ENCODE measurements at places on chromosomes 1 and 21.

DNA sequence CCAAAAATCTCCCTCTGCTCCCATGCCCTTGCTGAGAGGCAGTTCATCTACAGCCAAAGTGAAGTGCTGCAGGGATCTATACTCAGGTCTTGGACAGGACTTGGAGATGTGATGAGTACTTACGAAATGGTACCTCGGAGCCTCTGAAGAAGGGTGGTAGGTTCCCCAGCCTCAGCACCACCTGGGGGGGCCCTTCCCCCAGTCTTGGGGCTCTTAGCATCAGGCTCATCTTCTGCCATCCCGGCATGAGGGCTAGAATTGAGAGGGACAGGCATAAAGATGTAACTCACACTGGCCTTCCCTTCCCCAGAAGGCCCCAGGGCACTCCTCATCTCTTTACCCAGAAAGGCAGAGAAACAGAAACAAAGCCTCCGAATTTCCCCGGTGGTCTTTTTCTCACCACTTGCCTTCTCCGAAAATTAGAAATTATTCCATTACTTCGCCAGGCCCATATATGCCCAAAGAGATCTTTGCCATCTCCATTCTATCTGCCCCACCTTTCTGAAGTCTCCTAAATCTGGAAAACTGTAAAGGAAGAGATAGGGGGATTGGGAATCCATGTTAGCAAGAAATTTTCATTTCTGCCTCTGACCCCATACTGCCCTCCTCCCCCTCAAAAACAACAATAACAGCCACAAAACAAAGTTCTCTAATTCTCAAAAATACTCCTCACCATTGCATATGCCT lies 827 bp downstream of the RFX5 start:
- no peak for DNase-seq

- no peak for DNase-seq
Measured at GRCh38 chr1:31043631-31044030, 21.9 kb downstream of the PUM1 start.

- DNase-seq: no peak
Measured at GRCh38 chr21:20591284-20591683, 406.9 kb upstream of the NCAM2 start.

DNA sequence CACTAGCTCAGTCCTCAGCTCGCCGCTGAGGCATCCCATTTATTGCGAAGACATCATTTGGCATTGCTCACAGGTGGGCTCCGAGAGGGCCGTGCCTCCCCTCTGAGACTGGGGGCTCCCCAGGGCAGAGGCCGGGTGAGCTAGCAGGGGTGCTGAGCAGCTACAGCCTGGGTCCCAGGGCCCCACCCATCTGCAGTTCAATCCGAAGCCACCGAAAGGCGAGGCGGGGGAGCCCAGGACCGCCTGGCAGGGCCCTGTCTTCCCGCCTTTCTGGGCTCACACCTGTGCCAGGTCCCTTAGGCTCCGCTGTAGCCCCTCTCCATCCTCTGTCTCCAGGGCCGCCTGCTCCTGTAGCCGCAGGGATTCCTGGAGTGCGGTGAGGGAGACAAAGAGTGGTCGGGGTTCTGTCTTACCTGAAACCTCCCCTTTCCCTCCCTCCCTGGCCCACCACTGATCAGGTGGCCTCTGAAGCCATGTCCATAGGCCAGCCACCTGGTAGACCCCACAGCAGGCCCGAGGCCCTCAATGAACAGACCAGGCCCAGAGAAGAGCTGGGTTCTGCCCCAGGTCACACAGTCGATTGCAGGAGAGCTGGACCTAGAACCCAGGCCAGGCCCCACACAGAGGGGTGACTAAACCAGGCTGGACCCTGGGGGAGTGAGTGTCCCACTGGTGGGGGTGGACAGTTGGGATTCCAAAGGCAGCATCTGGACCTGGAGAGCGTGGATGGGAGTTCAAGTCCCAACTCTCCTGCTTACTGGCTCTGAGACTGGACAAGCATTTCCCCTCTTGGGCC lies 18.1 kb upstream of the NBPF1 start:
- peak; percentile 47 for DNase-seq

DNA sequence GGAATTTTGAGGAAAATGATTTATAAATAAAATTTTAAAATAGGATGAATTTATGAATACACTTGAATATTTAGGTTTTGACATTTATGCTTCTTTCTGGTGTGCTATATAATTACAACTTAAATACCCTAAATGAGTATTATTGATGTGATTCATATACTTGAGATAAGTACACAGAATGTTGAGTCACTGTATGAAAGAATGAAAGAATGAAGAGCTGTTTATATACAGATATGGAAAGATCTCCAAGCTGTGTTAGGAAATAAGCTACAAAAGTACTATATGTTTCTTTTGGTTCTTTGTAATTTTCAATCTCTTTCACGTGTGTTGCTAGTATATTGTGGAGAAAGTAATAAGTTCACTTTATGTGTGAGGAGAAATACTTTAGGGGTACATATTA lies 147.2 kb downstream of the RASAL2 start:
- DNase-seq: no peak

DNA sequence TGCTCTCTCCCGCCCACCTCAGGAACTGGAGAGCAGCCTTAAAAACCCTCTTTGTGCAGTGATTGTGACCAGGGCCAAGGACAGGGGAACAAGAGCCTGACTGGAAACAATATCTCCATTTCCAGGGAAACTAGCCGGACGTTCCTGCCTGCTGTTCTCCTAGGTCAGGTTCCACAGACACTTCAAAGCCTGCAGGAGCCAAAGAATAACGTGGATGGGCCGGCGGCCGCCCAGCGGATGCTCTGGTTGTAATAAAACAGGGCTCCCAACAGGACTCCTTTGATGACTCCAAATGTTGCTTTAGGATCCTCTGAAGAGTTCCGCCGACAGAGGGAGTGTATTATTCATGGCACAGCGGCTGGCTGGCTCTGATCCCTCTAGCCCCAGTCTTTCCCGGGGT lies 162.2 kb downstream of the PLXNA2 start:
- no peak for DNase-seq

GRCh38 chr1:56688522-56689026 lies 43.5 kb downstream of the PRKAA2 start:
- no peak for DNase-seq

DNA sequence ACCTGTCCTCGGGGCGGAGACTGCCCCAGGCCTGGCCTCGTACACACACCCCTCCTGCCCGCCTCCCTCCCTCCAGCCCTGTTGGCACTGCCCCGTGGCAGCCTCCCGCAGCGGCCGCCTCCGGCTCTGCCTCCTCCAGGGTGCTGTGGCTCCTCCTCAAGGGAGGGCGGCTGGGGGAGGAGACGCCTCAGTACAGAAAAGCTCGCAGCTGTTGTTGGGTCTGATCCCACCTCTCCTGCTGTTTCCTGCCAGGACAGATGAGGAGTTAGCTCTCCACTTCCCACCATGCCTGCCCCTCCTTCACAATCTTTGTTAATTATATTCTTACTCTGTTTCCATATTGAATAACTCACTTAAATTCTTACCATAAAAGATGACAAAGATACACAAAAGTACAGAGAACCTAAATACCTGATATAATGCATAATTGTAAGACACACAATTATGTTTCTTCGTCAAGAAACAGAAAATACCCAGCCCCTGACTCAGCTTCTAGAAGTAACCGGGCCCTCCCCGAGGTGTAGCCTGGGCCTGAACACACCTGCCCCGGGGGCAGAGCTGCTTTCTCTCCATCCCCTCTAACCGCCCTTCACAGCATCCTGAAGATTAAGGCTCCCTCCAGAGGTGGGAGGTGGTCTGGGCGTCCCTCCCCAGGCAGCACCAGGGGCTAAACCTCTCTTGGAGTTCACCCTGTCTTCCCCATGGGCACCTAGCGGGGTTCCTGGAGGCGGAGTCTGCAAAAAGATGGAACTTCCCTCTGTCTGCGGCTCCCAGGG lies 30.6 kb upstream of the COL6A1 start:
- DNase-seq: no peak

DNA sequence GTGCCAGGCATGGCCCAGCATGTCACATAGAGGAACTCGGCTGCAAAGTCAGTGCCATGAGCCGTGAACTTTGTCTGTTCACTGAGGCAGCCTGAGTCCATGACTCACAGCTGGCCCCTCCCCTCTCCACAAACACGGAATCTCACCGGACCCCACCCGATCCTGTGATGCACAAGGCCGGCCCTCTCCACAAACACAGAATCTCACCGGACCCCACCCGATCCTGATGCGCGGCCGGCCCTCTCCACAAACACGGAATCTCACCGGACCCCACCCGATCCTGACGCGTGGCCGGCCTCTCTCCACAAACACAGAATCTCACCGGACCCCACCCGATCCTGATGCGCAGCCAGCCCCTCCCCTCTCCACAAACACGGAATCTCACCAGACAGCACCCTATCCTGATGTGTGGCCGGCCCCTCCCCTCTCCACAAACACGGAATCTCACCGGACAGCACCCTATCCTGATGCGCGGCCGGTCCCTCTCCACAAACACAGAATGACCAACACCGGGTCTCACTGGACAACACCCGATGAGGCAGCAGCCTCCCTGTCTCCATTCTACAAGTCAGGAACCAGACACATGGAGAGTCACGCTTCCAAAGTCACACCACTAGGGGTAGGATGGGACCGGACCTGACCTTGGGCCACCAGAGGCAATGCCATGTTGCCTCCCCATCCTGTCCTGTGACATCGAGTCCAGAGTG lies 39.6 kb upstream of the GPR153 start:
- DNase-seq: no peak

DNA sequence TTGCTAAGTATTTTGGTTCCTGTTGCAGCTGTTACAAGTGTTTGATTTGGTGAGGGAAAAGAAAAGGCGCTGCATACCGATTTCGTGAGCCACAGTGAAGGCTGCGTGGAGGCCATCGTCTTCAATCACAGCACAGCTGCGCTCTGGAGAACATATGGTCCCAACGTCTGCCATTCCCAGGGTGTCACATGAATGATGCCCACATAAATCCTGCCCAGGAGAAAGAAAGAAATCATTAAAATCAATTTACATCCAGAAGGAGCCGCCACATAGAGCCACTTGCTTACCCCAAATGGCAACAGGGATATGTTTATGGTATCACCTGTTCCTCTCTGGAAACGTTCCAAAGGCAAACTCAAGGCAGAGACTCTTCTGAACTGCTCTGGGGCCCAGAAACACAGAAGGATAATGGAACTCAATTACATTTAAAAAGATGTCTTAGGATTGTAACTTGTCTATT lies 12.2 kb downstream of the ADAMTS5 start:
- no peak for DNase-seq

GRCh38 chr1:182589931-182590330 lies 875 bp upstream of the RNASEL start:
- DNase-seq: no peak

- DNase-seq: no peak
Measured at GRCh38 chr1:207941665-207942064, 30.7 kb upstream of the CD34 start.

DNA sequence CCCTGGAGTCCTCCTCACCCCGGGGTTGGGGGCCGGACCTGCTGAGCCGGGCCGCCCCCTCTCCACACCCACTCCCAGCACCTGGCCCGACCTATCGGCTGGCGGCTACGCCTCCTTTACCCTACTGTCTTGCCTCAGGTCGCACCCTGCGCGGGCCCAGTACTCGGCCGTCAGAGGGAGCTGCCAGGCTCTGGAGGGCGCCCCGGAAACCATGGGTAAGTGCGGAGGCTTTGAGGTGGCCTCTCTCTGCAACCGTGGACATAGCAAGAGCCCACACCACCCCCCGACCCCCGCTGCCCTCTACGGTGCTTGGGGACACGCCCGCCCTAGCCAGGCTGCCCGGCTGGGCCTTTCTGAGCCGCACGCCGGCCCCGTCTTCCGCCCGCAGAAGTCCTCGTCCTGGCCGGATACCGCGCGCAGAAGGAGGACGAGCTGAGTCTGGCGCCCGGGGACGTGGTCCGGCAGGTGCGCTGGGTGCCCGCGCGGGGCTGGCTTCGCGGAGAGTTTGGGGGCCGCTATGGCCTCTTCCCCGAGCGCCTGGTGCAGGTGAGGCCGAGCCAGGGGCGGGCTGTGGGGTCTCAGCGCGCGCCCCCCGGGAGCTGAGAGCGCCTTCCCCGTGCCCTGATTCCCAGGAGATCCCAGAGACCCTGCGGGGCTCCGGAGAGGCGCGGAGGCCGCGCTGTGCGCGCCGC lies at the start of gene SH3D21:
Gene SH3D21 (plus strand): TSS at position 159 of the 692 bp plus-strand sequence. CDS start 53 bp downstream, at position 212.
- DNase-seq: peak; percentile 66

GRCh38 chr1:175067362-175068106 lies at the start of gene TNN:
Gene TNN (plus strand): TSS chr1:175067833. CDS start chr1:175077419, 9,586 bp downstream.
- no peak for DNase-seq
